ENCODE measurements at places on chromosomes 7 and 10.

DNA sequence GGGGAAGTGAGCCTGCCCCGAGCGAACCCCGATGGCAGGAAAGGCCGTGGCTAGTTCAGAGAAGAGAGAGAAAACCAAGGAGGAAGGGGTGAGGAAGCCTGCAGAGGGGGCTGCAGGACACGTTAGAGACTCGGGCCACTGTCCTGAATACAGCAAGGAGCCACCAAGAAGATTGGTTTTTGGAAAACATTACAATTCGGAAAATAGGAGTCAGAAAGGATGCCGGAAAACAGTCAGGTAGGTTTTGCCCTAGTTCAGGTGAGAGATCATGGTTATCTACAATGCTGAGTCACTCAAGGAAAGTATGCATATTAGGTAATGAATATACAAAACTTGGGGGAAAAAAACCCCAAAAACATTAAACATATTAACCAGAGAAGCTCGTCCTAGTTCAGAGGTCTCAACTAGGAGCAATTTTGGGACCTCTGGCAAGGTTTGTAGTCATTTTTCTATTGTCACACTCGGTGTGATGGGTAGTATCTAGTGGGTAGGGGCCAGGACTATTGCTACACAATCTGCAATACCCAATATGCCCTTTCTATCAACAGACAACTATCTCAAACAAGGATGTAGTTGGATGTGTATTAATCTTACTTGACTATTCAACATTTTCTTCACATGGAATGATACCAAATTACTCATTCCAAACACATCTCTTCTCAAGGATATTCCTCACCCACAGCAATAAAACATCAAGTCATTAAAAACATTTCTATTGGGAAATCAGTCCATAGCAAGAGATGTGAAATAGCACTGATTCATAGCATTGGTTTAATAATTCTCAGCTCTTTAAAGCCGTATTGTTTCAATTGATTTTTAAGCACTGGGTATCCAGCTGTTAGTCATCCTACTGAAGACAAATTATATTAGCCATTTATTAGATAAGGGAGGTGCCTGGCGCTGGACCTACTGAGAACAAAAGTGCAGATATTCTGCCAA is 74.4 kb upstream of the RSU1 start:
- DNase-seq: no peak

DNA sequence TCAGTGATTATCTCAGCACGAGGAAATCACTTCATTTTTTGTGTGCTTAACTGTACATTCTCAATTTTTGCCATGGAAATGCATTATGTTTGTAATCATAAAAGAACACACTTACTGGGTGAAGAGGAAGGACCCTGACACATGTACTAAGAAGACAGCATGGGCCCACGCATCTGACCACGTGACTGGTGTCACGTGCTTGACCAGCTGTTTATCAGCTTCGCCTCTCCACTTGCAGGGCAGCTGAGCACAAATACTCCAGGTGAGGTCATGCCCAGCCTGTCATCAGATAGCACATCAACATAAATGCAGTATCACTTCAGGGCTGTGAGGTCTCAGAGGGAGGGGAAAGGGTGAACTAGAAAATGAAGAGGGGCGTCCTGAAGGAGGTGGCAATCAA is 179.8 kb downstream of the EBF3 start:
- DNase-seq: no peak

- no peak for DNase-seq
These were observed 7.4 kb downstream of the EGFR start for GRCh38 chr7:55026086-55026790.

- DNase-seq: no peak
These were observed 249.5 kb upstream of the SORCS1 start for GRCh38 chr10:107413971-107414370.

DNA sequence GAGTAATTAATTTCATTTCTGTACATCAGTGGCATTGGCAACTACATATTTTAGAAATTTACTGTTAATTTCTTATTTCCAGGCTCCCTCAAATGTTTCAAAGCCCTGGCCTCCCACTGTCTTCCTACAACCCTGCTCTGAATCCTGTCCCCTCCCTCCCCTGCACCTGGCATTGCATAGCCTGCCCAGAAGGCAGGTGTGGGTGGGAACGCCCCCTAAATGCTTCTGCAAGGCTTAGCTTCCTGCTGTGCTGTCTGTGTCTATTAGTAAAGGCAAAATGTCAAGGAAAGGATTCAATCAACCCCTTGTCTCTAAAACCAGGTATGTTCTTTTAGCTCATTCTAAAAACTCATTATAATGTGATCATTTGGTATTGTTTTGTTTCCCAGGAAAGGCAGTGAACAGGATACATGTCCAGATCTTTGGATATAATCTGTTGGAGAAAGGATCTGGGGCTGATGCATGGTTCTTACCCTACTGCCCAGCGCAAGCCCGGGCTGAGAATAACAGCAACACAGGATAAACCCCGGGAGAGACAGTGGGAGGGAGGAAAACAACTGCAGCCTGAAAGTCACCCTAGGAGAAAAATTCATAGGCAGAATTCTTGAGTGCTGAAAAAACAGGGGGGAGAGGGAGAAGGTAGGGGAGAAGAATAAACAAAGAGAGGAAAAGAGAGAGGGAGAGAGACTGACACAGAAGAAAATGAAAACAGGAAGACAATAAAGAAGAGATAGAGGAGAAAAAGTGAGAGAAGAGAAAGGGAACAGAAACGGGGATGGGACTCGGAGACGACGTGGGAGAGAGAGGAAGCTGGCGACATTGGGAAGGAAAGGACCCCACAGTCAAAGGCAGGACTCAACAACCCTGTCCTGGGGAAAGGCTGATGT is 589 bp downstream of the ZNF488 start:
- no peak for DNase-seq

GRCh38 chr7:94391726-94392392 is 2.8 kb upstream of the COL1A2 start:
- no peak for DNase-seq

GRCh38 chr10:101164020-101164419 is 32.9 kb downstream of the TLX1 start:
- DNase-seq: no peak

DNA sequence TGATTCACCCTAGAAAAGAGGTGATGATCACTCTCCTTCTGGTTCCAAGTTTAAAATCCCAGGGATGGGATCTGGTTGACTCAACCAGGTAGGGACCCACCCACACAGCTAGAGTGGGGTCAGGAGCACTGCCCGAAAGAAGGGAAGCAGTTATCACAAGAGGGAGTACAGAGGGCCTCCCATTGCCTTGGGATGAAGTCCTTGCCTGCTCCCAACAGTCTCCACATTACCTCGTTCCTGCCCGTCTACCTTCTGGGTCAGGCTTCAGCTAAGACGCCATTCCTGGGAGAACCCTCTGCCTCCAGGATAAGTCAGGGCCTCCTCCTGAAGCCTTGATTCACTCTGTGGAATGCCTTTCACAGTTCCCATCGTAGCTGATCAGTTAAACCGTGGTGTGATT is 23.8 kb downstream of the ZMIZ2 start:
- no peak for DNase-seq

GRCh38 chr10:17756557-17757217 is 4.7 kb downstream of the TMEM236 start:
- DNase-seq: no peak

DNA sequence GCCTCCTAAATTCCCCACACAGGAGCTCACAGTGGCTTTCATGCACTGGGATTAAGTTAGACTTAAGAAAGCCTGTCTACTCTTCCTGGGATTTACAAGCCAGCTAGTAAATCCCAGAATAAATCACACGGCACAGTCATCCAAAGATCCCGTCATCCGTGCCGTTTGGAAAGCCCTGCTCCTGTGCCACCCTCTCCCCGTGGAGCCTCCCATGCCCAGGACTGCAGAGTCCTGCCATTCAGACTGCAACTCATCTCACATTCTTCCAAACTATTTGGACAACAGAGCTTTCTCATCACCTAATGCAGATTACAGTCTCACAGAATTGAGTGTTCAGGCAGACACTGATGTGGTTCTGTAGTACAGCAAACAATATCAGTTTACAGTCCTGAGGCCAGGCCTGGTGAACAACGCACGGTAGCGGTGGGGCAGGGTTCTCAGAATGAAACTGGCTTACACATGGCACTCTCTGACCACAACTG is 166.5 kb downstream of the EGFR start:
- no peak for DNase-seq

DNA sequence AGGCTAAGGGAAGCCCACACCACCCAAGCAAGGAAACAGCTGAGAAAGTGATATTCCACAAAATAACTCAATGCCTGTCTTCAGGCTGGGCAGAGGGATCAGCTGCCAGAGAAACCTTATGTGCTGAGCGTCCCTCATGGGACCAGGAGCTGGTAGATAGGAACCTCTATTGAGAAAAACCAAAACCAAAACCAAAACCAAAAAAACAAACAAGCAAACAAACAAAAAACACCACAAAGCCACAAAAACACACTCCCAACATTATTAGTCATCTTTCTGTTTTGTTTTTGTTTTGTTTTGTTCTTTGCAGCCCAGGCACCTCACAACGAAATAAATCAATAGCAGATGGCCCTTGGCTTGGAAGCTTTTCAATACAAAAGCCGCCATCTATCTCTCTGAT is 760.8 kb upstream of the CELF2 start:
- DNase-seq: no peak

DNA sequence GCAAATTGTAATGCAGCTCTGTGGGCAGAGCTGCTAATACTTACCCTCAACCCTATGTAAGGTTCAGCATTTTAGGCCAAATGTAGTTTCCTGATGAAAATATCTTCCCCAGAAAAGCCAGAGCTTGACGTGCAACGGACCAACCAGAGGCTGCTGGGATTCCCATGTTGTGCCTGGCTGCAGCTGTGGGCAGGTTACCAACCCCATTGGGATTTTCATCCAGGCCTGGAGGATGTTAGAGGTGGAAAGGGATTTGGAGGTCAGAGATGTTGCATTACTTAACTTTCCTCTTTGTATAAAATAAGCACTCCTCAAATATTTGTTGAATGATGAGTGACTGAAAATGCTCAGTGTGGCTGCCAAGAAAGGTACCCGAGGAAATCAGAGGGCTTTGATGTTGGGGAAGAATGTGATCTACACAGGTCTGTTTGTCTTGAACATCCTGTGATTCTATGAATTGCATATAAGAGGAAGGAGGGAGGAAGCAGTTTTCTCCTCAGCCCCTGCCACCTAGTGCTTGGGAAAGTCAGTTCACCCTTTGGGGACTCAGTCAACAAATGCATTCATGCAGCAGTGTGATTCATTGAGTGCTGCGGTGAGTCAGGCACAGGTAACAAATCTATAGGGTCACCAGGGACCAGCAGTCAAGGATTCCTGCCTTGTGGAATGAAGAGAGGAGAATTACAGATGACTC is 487.2 kb downstream of the RPS24 start:
- no peak for DNase-seq

DNA sequence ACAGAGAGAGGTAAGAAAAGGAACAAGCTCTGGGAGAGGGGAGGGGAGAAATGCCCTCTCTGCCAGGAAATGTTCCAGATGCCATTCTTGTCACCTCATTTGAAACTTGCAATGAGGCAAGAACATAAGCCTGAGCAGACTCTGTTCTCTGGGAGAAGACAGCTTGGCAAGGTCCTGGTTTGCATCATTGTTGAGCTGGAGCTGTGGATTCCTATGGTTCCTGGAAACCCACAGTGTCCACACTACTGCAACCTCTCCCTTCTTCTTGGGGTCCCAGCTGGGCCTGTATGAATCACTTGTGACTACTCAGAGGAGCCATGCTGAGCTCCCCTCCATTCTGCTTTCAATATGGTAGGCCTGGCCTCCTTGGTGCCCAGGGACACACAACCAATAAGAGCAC is 60.8 kb upstream of the HECTD2 start:
- DNase-seq: no peak

DNA sequence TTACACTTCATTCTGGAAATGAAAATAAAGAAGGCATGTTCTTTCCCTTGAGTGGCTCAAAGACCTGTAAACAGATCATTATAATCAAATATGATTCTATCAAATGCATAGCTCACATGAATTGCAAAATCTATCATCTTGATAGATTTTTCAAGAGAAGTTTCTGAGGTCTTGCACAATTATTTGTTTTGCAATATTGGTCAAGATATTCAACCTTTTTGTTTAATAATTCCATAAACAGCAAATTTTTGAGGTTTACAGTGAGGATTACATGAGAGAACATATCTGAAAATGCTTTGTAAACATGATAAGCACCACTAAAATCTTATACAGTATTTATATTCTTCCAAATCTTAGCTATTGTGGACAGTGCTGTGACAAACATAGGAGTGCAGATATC is 160.8 kb downstream of the HDAC9 start:
- no peak for DNase-seq

DNA sequence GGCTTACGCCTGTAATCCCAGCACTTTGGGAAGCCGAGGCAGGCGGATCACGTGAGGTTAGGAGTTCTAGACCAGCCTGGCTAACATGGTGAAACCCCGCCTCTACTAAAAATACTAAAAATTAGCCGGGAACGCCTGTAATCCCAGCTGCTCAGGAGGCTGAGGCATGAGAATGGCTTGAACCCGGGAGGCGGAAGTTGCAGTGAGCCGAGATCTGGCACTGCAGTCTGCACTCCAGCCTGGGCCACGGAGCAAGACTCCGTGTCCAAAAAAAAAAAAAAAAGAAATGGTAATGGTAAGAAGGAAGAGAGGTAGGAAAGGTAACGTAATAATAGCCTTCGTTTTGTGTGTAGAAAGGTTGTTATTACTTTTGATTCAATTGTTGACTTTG is 1.2 kb downstream of the HSPA14 start:
- no peak for DNase-seq

- no peak for DNase-seq
These were observed 143.4 kb upstream of the KLF14 start for GRCh38 chr7:130877236-130877990.

DNA sequence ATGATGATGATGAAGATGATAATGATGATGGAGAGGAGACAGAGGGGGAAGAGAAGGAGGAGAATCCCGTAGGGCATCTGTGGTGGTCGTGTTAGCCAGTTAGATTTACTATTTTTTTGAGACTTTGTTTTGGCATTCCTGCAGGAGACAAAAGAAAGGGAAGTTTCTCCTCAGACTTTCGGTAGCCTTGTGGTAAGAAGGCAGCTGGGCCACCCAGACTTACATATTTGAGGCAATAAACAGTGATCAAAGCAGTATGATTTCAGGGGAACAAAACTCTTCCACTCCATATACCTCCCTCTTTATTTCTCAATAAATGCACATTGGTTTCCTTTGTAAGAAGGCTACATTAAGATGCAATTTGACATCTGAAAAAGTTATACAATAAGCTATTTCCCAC is 32.4 kb upstream of the BICC1 start:
- no peak for DNase-seq

DNA sequence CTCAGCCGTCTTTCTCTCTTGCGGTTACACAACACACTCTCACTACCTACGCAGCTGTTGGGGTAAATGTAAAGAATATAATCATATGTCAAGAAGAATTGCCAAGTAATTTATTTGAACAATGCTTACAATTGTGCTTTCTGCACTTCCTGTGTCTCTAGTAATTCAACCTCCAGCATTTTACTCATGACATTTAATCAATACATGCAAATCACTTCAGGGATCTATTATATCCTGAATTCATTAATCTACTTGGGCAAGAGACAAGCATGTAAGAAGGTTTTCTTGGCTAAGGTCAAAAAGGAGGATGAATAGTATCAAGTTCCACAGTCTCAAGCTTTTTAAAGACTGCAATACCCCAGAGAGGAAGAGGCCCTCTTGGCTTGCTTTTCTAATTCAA is 562.9 kb upstream of the ADARB2 start:
- no peak for DNase-seq

GRCh38 chr7:25482631-25483030 is 254.3 kb upstream of the NPVF start:
- no peak for DNase-seq

- peak; percentile 55 for DNase-seq
These were observed 745 bp downstream of the DAGLB start for GRCh38 chr7:6446838-6447580.
